ENCODE measurements at places on chromosomes 3 and 15.

DNA sequence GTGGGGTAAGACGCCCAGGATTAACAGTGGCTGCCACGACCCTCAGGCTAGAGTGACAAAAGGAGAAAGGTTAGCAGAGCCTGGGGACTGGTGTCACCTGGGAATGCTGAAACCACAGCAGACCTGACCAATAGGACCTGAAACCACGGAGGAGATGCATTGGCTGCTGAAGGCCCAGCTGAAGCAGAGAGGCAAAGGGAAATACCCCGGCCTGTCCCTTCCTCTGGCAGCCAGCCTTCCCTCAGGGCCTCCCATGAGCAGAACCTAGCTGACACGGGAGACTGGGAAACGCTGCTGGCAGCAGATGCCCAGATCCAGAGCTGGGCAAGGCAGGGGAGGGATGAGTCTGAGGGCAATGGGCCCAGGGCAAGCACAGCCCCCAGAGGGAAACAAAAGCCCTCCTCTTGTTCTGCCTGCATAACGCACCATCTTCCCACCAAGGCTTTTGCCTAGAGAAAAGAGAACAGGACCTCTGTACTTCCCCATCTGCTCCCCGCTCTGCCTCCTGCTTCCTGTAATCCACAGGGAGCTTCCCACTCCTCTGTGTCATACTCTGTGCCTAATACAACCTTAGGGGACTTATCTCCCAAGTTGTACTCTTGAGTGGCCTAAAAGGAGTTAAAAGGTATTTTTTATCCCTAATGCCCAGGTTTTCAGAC lies 216.2 kb downstream of the ABHD5 start:
- DNase-seq: no peak

DNA sequence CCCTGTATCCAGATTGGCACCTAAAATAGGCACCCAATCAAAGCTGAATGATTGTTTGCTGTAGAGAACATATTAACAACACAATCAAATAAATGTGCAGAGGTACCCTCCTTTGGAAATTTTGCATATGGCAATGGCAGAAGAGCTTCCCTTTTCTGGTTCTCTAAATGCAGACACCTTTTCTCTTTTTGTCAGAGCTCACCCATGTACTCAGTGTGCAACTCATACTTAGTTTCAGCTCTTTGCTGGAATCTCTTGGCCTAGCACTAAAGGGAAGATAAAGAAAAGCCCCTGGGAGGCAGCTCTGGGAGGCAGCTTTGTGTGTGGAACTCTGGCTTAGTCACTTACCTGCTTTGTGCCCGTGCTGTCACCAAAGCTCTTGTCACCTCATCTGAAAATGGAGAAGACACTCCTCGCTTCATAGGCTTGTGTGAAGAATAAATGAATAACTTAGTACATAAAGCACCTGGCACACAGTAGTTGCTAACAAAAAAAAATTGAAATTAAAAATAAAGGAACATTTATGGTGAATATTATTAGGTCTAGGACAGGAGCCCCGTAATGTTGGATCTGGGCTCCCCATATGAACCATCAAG lies 28.8 kb downstream of the ST6GAL1 start:
- no peak for DNase-seq

GRCh38 chr3:154236331-154236730 lies 88.0 kb downstream of the DHX36 start:
- no peak for DNase-seq

GRCh38 chr15:78739996-78740903 lies 71.0 kb downstream of the ADAMTS7 start:
- no peak for DNase-seq

DNA sequence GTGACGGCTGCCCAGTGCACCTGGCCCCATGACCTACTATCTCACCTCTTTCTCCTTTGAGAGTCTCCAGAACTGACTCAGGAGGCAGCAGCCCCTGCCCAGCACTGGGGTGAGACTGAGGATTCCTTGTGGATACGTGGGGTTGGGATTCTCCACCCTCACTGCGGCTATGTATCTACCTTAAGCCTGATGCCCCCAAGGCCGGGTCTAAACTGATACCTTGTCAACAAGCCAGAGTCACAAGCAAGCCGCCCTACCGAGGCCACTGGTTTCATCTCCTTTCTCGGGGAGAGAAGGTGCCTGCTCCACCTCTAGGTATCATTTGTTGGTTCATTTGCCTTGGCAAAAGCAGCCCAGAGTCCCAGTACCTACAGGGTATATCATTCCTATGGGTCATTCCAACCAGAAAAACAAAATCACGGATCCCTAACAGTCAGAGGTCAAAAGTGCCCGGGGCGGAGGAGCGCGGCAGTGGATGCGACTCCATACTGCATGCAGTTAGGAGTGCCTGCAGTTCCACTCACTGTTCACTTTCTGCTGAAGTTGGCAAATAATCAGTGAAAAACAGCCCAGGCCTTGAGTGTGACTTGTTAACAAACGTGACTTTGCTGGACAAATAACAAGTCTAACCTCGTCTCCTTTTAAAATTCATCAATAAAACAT lies 47.5 kb downstream of the ABTB1 start:
- no peak for DNase-seq

- no peak for DNase-seq
Observed at GRCh38 chr3:190585805-190586630, 72.1 kb downstream of the IL1RAP start.

DNA sequence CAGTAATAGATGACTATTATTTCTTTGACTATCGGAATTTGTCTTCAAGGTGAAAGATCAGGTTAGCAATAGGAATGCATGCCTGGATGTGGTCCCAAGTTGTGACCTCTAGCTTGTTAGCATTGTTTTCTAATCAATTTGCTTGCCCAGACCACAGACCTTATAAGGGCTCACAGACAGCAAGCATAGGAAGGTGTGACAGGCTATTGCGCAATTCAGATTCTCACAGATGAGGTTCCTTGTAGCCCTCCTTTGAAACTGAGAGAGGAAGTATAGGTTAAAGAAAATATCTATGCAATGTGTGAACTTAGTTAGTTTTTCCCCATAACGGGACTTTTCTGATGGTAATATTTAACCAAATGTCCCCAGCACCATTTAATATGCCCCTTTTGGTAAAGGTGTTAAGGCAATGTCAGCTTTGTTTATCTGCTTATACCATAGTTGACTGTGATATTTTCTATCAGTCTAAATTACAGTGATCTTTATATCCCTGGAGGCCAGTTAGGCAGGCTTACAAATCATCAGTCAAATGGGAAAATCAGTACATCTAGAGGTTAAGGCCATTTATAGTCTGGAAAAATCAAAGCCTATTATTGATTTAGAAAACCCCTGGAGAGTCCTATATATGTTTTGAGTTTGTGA lies 168.1 kb upstream of the MBNL1 start:
- no peak for DNase-seq

DNA sequence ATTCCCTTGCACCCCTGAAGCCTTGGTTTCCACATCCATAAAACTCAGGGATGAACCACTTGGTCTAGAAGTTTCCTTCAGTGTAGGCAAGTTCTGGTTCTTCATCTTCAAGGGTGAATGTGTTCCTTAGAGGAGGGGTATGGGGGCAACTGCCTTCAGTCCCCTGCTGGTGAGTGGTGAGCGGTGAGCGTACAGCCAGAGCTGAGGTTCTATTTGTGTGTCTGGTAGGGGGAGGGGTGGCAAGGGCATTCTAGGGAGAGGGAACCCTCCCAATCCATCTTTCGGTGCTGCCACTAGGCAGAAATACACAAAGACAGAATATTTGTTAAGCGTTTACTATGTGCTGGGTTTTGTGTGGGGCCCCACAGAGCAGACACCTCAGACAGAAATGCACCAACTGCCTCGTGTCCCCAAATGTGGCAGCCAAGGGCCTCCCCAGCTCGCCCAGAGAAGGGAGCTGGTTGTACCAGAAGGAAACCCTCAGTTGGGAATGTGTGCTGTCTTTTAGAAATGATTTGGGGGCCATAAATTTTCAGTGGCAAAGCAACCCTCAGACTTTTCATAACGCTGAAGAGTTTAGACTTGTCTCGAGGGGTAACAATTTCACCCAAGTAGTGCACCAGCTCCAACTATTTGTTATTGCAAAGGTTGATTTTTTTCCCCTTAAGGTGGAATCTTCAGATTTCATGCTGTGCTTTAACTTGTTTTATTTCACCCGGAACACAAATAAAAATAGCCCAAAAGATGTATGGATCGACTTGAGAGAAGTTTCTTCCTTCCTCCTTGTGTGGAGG lies 137.6 kb downstream of the FBLN2 start:
- no peak for DNase-seq

GRCh38 chr3:117820658-117821299 lies 1111.2 kb downstream of the TUSC7 start:
- DNase-seq: no peak

GRCh38 chr15:66931768-66932633 lies 133.4 kb upstream of the SMAD3 start:
- no peak for DNase-seq

DNA sequence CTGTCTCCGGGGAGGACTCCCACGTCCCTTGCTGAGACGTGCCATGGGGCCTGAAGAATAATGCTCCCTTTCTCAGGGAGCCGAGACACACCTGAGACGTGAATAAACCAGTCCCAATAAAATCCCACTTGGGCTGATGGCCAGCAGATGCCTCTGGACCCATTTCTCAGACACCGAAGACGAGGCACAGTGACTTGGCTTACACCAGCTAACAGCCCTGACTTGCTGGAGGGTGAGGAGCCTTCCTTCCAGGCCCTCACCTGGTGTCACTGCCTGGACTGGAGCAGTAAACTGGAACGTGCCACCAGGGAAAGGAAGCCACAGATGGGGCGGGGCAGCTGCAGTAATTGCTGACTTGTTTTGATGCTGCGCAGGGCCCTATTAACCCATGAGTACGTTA lies 189.7 kb downstream of the PDZRN3 start:
- DNase-seq: no peak

GRCh38 chr15:60480149-60480548 lies 1.2 kb upstream of the ICE2 start:
- DNase-seq: no peak

DNA sequence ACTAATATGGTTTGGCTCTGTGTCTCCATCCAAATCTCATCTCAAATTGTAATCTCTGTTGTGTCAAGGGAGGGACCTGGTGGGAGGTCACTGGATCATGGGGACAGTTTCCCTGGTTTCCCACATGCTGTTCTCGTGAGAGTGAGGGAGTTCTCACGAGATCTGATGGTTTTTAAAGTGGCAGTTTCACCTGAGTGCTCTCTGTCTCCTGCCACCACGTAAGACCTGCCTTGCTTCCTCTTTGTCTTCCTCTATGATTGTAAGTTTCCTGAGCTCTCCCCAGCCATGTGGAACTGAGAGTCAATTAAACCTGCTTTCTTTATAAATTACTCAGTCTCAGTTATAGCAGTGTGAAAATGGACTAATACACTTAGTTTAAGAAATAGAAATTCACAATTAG lies 228.9 kb downstream of the CD47 start:
- no peak for DNase-seq

DNA sequence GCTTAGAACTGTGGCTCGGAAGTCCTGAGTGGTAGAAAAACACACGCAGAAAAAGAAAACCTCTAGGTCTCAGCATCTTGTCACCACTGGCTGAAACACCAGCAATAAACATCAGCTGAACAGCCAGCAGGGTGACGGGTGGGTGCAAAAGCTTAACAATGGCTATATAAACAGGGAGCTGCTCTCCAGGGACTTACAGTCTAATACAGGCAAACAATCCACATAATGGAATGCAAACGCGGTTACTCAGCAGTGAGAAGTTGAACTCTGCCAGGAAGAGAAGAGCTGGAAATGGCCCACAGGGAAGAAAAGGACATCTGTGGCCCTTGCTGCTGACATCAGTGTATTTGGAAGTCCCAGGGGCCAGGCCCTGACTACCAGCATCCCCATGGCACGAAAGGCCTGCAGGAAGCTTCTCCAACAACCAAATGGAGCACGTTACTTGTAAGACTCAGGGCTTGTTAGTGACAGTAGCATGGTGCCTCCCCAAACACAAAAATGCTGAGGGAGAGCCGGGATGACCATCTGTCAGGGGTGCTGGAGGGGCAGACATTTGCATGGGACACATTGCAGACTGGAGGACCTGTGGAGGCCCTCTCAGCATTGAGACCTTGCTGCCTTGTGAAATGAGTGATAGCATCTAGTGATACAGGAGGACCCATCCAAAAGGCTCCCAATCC lies 3.0 kb downstream of the HEG1 start:
- DNase-seq: no peak

DNA sequence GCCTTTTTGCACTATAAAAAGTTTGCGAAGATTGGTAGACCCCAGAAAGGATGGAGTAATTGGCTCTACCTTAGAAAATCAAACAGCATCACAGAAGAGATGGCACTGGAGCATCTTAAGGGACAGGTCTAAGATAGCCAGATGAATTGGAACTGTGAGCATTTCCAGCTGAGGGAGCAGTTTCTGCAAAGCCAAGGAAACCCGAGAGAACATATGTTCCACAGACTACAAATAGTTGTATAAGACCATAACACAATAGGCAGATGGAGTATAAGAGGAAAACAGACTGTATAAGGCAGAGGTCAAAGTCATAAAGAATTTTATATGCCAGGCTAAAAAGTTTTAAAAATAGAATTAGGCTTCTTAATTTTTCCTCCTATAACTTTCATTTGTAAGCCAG lies 46.0 kb downstream of the TSC22D2 start:
- no peak for DNase-seq

GRCh38 chr3:39080026-39080425 lies 27.4 kb downstream of the GORASP1 start:
- no peak for DNase-seq

DNA sequence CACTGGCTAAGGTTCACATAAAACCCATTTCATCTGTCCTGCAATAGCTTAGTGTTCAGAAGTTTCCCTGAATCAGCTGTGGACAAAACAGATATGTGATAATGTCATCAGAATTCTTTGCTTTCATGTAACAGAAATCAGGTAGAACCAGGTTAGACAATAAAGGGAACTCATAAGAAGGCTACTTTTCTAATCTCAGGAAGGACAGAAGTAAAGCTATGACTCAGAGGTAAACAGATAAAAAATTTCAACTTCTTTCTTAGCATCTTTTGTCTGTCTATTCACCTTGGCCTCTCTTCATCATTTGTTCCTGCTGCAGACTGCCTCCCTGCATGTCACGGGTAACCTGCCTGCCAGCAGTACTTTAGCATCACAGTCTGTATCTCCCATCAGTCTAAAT lies 643.1 kb downstream of the MECOM start:
- DNase-seq: no peak

DNA sequence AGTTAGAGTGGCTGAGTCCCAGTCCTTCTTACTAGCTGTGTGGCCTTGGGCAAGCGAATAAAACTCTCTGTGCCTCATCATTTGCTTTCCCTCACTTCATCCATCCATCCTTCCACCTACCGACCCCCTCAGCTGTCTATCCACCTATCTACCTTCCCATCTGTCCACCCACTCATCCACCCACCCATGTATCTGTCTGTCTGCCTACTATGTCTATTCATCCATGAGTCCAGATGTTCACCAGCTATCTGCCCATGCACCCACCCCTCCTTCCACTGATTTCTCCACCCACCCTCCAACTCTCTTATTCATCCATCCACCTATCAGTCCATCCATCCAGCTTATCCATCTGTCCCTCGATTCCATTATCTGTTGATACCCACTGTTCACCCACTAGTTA lies 60.4 kb upstream of the ATP2B2 start:
- DNase-seq: no peak

- DNase-seq: no peak
Observed at GRCh38 chr3:133058831-133059230, 20.6 kb downstream of the TMEM108 start.

Data from activated naive CD4-positive, alpha-beta T cell (primary cell).